ENCODE measurements at places on chromosomes 6 and 20. TPM values are rescaled to one million over a fixed set of nuclear protein-coding genes. Genes with fewer than 3 reads are reported as not detected.

SLPI gene
- total RNA-seq: not detected

SLC24A3 gene
- total RNA-seq: not detected

TRIM31 gene
- total RNA-seq: not detected

MUCL3 gene
- total RNA-seq: not detected

KIZ gene
- 20.9 TPM for total RNA-seq

MUC22 gene
- total RNA-seq: not detected

CCHCR1 gene
- total RNA-seq: 36.6 TPM

KCNQ2 gene
- total RNA-seq: not detected

OPRL1 gene
- total RNA-seq: 1.1 TPM

TMEM200A gene
- total RNA-seq: 116 TPM

MDC1 gene
- total RNA-seq: 4.6 TPM

GMPR gene
- total RNA-seq: 8.1 TPM

C6orf163 gene
- 2.1 TPM for total RNA-seq

MCHR2 gene
- total RNA-seq: not detected

HCRTR2 gene
- not detected for total RNA-seq

FOXP4 gene
- total RNA-seq: 2.8 TPM

DXO gene
- 17.1 TPM for total RNA-seq

PCK1 gene
- total RNA-seq: not detected

WFDC10B gene
- total RNA-seq: not detected

OTOR gene
- not detected for total RNA-seq

HEY2 gene
- not detected for total RNA-seq

BNIP5 gene
- not detected for total RNA-seq

ESR1 gene
- 8.2 TPM for total RNA-seq

TFB1M gene
- total RNA-seq: 36.1 TPM

RNF114 gene
- 105 TPM for total RNA-seq

MRAP2 gene
- 4.9 TPM for total RNA-seq

PAX1 gene
- total RNA-seq: not detected

METTL24 gene
- total RNA-seq: 0.50 TPM

ZNF322 gene
- total RNA-seq: 15.5 TPM

CEP162 gene
- 11.0 TPM for total RNA-seq

CLVS2 gene
- total RNA-seq: 0.12 TPM

ARFRP1 gene
- total RNA-seq: 61.0 TPM

CGA gene
- not detected for total RNA-seq

ANKRD6 gene
- total RNA-seq: 2.0 TPM

AIF1 gene
- total RNA-seq: not detected

CD24 gene
- total RNA-seq: 1.2 TPM

BEND6 gene
- total RNA-seq: 19.1 TPM

APCDD1L gene
- total RNA-seq: 11.0 TPM

RAMACL gene
- total RNA-seq: 2.3 TPM

GRM1 gene
- total RNA-seq: not detected

PDYN gene
- not detected for total RNA-seq

MEP1A gene
- not detected for total RNA-seq

TMC2 gene
- not detected for total RNA-seq

LTB gene
- total RNA-seq: not detected

ALDH5A1 gene
- 1.3 TPM for total RNA-seq

SMPDL3A gene
- total RNA-seq: 38.1 TPM

SLC13A3 gene
- 3.1 TPM for total RNA-seq

TREML2 gene
- not detected for total RNA-seq

CNR1 gene
- not detected for total RNA-seq

ZC2HC1B gene
- not detected for total RNA-seq

ERVFRD-1 gene
- total RNA-seq: 0.12 TPM

CARMIL1 gene
- total RNA-seq: 10.2 TPM

HLA-DQA1 gene
- not detected for total RNA-seq
